ENCODE measurements at places on chromosomes 7 and 10. TPM values are rescaled to one million over a fixed set of nuclear protein-coding genes. Genes with fewer than 3 reads are reported as not detected.

DPY19L1 gene
- total RNA-seq: 10.7 TPM

FOXI2 gene
- not detected for total RNA-seq

ARID5B gene
- total RNA-seq: 26.4 TPM

SPDYE8 gene
- not detected for total RNA-seq

TRIM73 gene
- 6.4 TPM for total RNA-seq

SGCE gene
- 31.5 TPM for total RNA-seq

GBX1 gene
- total RNA-seq: not detected

TAS2R3 gene
- total RNA-seq: not detected

DMTF1 gene
- 48.8 TPM for total RNA-seq

PDE1C gene
- 14.1 TPM for total RNA-seq

LANCL2 gene
- 12.7 TPM for total RNA-seq

TEX36 gene
- total RNA-seq: not detected

COL28A1 gene
- 0.26 TPM for total RNA-seq
